ENCODE measurements at places on chromosomes 1 and 21.

DNA sequence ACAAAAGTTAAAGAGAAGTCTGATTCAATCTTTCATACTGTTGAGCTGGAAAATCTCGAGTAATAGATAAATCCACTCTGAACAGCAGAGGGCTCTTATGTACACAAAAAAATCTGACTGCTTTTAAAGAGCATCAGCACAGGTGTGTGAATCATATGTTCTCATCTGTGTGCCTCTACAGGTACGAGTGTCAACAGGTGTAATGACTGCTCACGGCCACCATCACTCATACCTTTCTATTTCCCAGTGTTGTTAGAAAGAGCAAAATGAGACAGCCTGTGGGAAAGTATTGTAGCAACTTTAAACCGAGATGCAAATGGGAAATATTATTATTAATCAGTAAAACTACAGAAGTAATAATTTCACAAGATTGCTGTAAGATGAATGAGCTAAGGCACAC is 49.0 kb upstream of the SCAF4 start:
- DNase-seq: no peak

- DNase-seq: no peak
These were observed 16.2 kb downstream of the DRAXIN start for GRCh38 chr1:11707621-11708276.

DNA sequence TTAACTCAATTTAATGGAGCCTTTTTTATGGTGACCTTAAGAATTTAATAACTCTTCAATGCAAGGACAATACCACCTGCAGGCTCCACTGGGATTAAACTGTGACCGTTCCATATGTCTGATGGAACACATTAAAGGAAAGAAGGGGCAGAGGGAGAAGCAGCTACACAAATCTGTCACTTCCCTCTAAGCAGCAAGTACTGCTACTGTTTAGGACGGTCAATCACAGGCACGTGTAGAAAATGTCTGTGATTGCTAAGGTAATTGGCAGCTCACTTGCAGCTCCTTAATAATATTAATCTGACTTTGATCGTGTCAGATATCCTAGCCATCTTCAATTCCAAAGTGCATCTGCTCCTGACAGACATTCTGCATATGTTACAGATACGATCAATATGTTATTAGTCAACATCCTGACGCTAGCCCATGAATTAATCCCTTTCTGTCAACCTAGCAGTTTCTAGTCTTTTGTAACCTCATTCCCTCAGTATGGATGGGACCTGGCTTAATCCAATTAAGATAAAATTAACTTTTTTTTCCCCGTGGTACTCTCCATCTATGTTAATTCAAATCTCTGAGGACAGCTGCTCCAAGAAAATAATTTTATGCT is 1012.4 kb downstream of the AMY1C start:
- no peak for DNase-seq

DNA sequence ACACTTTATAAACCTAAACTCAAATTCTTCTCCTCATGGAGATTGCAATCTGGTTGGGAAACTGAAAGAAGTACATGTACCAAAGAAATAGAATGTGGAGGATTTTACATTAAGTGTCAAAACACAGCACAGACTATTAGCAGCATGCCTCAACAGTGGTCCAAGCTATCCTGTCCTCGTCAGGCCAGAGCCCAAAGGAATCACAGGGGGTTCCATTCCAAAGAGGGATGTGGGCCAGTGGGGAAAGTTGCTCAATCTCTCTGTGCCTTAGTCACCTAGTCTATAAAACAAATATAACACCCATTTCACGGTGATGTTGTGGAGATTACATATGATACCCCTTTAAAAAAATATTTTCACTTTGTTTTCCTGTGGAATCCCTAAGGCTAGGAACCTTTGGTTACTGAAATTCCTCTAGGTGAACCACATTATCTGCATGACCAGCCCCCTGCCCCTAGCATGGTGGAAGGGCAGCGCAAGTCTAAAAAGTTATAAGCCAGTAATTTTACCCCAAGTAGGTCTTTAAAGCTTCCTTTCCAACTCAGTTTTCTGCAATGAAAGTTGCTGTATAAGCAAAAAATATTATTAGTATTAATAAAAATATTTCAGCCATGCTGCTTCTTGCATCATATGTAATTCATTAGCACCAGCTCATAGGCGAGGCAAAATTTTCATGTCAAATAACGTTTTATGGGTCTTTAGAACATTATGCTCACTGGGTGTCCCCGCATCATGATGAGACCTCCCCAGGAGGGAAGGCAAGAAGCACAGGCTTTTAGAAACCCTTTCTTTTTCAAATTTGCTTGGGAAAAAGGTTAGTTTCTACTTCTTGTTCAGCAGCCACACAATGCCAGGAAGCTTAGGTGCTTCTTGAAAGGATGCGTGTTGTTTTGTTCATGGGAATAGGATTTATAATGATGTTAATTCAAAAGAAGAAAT is 548.8 kb upstream of the PKN2 start:
- no peak for DNase-seq

GRCh38 chr1:204513117-204513716 is 3.0 kb upstream of the MDM4 start:
- DNase-seq: no peak

GRCh38 chr1:117301901-117302300 is 65.3 kb upstream of the MAN1A2 start:
- no peak for DNase-seq

DNA sequence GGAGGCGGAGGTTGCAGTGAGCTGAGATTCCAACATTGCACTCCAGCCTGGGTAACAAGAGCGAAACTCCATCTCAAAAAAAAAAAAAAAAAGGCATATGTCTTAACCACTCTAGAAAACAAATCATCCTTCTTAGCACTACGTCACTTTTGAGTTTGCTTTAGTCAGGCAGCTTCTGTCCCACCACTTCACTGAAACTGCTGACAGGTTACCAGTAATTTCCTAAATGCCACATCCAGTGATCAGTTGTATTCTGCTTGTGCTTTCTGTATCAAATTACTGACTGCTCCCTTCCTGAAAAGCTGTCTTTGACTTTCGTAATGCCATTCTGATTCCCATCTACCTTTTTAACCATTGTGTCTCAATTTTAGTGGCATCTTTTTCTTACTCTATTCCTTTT is 21.7 kb downstream of the RCOR3 start:
- no peak for DNase-seq

- peak; percentile 35 for DNase-seq
These were observed 23.4 kb upstream of the PWP2 start for GRCh38 chr21:44083631-44084291.

DNA sequence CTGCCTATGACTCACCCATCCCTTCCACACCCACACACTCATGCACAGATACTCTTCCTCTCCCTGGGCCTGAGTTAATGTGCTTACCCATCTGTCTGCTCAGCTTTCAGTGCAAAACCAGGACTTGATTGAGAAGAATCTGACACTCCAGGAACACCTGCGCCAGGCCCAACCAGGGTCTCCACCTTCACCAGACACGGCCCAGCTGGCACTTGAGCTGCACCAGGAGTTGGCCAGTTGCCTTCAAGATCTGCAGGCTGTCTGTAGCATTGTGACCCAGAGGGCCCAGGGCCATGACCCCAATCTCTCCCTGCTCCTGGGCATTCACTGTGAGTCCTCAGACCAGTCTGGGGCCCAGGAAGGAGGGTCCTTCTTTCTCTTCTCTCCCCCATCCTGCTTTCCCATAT is 3.5 kb upstream of the SH3BGRL3 start:
- DNase-seq: no peak

- no peak for DNase-seq
These were observed 79.9 kb downstream of the PRDM2 start for GRCh38 chr1:13779930-13780329.

DNA sequence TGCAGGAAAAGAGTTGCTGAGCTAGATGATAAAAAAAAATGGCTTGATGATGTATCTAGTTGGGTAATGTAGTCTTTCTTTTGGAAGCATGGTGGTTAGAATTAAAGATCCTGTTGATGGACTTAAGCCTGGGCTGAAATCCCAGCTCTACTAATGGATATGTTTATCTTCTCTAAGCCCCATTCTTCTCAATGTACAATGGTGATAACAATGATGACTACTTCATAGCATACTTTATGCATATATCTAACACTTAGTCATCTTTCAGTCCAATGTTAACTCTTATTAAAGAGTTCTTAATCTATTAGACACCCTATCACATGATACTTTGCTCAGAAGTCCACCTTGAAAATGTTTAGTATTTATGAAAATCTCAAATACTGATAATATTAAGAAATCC is 189.5 kb downstream of the PLA2G4A start:
- DNase-seq: no peak

DNA sequence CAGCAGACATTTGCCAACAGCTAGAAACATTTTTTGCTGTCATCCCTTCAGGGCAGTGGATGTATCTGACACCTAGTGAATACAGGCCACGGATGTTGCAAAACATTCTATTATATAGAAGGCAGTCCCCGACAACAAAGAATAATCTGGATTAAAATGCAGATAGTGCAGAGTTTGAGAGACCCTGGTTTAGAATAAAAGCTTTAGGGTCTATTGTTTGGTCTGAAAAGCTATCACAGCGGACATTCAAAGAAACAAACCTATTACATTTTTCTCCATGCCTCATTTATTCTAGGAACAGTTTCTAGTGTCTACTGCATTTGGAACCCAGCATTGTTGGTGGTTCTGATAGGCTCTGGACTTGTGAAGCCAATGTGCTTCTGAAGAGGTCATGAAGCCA is 316.3 kb downstream of the TGFB2 start:
- DNase-seq: no peak

DNA sequence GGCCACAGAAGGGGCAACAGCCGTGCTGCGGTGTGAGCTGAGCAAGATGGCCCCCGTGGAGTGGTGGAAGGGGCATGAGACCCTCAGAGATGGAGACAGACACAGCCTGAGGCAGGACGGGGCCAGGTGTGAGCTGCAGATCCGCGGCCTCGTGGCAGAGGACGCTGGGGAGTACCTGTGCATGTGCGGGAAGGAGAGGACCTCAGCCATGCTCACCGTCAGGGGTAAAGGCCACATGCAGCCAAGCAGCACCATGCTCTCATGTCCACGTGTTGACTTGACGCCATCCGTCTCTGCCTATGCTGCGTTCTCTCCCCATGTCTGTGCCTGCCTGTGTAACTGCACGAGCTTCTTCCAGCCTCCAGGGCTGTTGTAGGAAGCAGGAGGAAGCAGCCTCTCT is 85.5 kb downstream of the OBSCN start:
- no peak for DNase-seq

DNA sequence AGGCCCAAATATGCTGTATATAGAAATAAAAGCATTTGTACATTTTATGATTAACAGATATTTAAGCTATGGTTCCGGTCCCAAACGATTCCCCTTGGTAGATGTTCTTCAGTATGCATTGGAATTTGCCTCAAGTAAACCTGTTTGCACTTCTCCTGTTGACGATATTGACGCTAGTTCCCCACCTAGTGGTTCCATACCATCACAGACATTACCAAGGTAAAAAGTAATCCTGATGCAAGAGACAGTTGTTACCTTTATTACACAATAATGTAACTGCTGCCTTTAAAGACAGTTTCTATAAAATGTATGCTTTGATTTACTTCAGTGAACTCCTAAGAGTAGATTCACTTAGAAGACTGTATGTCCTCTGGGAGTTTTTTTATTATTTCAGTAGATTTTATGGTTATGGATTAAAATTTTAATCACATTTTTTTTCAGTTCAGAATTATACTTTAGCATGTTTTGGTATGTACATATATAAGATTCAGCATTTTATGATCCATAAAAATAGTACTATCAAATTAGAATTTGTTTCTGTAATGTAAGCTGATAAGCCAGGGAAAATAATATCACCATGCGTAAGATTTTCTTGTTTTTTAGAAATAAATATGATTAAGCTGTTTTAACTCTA is 96.5 kb downstream of the USP25 start:
- DNase-seq: no peak

DNA sequence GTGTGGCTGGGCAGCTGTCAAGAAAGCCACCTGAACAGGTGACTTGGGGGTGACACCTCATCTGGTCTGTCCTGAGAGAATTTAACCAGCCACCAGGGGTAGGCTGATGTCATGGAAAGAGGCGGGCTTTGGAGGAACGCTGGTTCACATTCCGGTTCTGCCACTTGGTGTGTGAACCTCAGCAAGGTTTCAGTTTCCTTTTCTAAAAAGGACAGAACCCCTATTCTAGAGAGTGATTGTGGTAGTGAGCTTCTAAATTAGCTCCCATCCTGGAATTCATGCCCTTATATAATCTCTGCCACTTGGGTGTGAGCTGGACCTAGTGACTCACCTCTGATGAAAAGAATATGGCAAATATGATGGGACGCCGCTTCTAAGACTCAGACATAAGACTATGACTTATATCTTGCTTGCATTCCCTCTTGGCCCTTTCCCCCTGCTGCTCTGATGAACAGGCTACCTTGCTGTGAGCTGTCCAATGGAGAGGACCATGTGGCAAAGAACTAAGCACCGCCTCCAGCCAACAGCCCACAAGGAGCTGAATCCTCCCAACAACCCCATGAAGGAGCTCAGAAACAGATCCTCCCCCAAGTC is 332.1 kb downstream of the RRAGC start:
- no peak for DNase-seq

DNA sequence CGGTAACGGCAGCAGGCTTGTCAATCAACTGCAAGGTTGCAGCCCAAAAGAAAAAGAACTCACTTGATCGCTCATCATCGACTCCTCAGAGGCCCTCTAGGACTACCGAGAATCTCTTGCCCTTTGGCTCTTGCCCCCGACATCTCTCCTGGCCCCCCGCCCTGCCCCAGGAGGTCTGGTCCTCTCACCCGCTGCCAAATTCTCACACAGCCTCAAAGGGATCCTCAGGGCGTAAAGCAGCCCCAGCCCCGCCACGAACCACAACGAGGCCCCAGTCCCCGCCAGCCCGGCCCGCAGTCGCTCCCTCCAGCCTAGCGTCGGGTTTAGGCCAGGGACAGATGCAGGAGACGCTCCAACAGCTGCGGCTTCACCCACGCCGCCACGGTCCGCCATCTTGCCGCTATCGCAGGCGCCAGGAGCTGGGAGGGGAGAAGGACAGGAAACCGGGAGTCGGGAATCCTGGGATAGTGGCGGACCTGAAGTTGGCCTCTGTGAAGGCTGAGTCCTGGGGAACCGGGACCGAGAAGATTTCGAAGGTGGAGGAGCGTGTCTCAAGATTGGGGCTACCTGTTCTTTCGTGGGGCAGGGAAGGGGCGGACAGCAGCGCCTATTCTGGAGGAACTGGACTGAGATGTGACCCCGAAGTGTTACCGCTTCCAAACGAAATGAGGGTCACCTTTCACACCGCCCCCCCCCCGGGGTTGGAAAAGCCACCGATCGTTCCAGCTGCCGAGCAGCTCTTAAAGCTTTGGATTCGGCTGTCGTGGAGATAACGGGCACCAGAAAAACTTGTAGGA is at the start of gene ST7L:
Gene ST7L, minus strand, starts transcription at position 421 of the 797 bp plus-strand sequence. Its CDS starts 28 bp downstream, at position 393.
- peak; percentile 28 for DNase-seq

- no peak for DNase-seq
These were observed 114.1 kb downstream of the RNF220 start for GRCh38 chr1:44519035-44519676.

- DNase-seq: no peak
These were observed 34.6 kb upstream of the TLR5 start for GRCh38 chr1:223177681-223178080.

All from stimulated activated CD8-positive, alpha-beta memory T cell treated with anti-CD3 and anti-CD28 coated beads, Interleukin-4, amount 100 ng/mL, for 1 hour (primary cell).